ENCODE measurements at places on chromosomes 13 and 19.

DNA sequence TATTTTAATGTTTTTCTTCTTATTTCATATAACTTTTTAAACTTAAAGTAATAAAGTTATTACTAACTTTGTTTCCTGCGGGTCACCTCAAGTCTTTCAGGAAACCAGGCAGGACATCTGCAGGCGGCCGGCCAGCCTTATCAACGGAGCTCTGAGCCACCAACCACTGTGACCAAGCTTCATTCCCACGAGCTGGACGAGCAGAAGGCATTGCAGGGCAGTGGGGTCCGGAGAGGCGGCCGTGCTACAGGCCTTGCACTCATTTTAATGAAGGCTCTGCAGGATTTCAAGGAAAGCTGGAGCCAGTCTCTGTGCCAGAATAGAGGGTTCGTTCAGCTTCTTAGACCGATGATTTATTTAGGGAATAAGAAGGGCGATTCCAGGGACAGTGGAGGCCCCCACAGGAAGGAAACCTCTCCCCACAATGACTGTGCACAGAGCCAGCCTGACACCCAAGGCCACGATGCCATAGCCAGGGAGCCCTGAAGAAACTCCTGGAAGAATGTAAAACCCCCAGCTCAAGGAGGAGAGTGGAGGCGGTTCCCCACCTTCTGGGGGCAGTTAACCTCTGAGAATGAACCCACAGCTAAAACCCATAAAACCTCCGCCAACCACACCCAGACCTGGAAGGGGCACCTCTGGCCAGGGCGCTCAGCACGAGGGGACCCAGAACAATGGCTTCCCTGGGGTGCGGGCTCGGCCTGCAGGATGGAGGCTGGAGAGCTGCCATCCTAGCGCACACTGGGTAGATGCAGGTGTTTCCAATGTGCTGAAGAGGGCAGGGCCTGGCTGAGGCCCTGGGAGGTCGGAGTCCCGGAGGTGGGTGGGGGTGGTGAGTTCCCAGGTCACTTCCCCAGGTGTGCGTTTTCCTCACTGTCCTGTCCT, 75.0 kb downstream of the RASA3 start:
- no peak for DNase-seq

GRCh38 chr19:2584002-2584401, 108.1 kb downstream of the GADD45B start:
- no peak for DNase-seq

DNA sequence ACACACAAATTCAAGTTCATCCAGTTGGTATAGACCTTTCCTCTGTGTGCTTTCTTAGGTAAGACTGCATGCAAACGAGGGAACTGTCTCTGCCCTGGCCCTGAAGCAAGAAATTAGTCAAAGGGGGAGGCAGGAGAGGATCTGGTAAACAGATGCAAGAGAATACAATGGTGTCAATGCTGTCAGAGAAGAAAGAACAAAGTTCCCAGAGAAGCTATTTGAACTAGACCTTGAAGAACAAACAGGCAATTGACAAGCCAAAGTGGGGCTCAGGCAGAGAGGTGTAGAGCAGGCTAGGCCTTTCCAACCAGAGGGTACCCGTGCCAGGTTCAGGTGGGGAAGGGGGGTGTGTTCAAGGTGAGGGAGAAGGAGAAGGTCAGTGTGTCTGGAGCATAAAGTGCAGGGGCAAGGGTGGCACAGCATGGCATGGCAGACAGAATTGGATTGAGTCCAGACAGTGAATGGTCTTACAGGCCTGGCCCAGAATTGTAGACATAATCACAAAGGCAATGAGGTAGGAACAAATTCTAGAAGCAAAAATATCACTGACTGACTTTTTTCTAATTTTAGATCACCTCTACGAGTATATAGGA, 95.0 kb upstream of the STARD13 start:
- DNase-seq: no peak

DNA sequence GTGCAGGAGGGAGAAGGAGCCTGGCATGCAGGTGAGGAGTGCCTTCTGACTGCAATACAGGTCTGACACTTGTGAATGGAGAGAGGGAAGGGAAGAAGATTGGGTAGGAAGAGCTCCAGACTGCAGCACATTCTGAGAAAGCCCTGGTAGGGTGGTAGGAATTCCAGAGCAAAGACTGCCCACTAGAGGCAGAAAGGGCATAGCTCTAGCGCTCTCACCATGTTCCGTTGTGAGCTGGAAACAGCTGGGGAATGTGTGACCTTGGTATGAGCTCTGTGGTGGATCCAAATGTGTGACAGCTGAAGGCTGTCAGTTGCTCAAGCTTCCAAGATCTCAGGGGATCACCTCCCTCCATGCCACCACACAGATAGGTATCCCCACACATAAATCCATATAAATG, 2.9 kb upstream of the MTUS2 start:
- no peak for DNase-seq

- no peak for DNase-seq
These were observed 1228.9 kb upstream of the MIR17HG start for GRCh38 chr13:90118467-90119071.

DNA sequence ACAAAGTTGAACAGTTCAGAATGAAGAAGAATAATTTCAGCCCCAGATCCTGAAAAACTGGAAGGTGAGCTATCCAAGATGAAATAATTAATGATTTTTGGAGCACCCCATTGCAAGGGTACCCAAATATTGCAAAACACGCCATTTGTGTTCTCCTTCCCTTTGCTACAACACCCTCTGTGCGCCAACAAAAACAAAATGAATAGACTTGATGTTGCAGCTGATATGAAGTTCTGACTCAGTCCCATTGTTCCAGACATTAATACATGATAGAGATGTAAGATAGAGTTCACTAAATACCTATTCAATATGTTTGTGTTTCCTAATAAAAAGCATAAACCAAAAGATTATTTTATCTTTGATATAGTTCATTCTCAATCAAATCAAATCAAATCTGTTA, 287.5 kb upstream of the SOX21 start:
- DNase-seq: no peak

DNA sequence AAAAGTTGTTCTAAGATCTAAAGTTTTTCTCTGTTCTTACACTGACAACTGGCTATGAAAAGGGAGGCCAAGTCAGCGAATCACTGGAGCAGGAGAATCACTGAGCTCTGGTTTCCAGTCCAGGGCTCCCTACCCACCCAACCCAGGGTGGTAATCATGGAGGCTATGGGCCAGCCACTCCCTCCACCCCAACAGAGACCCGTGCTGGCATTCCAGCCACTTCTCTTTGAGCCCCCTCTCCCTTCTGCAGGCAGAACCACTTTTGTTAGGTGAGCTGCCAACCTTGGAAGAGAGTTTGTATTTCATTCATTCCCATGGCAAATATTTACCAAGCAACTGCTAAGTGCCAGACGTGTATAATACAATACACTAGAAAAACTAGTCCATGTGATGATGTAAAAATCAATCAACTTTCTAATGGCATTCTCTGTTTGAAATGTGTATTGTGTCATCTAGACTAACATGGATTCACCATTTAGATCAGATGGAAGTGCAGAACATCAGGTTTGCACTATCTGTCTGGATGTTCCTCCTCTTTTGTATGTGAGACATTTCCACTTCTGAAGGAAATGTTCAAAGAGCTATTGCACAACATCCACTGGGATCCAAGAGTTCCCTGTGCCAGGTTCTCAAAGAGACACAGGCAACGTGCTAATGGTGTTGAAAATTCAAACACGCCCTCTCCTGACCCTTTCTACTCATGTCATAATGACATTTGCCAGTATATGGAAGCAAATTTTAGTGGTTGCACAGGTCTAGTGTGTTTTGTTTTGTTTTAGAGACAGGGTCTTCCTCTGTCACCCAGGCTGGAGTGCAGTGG, 5.3 kb downstream of the MLNR start:
- no peak for DNase-seq

DNA sequence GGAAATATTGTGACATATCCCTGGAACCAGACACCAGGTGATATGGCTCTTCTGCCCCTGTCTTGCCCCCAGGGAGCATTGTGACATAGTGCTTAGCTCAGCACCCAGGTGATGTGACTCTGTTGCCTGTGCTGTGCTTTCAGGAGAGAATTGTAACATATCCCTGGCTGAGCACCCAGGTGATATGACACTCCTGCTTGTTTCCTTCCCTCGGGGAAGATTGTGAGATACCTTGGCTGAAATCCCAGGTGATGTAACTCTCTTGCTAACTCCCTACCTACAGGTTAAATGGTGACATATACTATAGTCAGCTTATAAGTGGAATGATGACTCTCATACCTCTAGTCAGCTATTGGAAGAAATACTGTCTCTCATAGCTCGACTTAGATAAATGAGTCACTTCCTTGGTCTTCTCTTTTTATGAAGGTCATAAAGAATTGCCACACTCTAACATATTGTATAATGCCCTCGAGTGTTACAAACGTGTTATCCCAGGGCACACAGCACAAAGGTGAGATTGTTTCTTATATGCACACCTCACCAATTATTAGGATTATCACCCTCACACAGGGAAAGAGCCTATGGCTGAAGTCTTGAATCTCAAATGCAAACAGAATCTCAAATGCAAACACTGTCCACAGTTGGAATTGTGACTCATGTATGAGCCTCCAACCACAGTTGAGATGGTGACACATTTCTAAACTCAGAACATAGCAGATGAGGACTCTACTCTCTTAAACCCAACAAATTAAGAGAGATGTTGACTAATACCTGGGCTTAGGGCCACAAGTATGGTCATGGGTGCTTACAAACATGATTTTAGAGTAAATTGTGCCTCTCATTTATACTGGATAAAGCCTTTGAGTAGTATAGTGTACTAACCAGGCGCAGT, 32.7 kb upstream of the ZNF254 start:
- no peak for DNase-seq

GRCh38 chr19:22622901-22623840, 11.0 kb upstream of the ZNF492 start:
- DNase-seq: no peak

- no peak for DNase-seq
These were observed 91.0 kb downstream of the NHLRC3 start for GRCh38 chr13:39129213-39129612.

DNA sequence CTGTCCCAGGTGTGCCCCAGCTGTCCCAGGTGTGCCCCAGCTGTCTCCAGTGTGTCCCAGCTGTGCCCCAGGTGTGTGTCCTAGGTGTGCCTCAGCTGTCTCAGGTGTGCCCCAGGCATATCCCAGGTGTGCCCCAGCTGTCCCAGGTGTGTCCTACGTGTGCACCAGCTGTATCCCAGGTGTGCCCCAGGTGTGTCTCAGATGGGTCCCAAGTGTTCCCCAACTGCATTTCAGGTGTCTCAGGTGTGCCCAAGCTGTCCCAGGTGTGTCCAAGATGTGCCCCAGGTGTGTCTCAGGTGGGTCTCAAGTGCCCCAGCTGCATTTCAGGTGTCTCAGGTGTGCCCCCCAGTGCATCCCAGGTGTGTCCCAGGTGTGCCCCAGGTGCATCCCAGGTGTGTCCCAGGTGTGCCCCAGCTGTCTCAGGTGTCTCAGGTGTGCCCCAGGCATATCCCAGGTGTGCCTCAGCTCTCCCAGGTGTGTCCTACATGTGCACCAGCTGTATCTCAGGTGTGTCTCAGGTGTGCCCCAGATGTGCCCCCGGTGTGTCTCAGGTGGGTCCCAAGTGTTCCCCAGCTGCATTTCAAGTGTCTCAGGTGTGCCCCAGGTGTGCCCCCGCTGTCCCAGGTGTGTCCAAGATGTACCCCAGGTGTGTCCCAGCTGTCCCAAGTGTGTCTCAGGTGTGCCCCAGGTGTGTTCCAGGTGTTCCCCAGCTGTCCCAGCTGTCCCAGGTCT, 1.3 kb upstream of the GRK1 start:
- no peak for DNase-seq

DNA sequence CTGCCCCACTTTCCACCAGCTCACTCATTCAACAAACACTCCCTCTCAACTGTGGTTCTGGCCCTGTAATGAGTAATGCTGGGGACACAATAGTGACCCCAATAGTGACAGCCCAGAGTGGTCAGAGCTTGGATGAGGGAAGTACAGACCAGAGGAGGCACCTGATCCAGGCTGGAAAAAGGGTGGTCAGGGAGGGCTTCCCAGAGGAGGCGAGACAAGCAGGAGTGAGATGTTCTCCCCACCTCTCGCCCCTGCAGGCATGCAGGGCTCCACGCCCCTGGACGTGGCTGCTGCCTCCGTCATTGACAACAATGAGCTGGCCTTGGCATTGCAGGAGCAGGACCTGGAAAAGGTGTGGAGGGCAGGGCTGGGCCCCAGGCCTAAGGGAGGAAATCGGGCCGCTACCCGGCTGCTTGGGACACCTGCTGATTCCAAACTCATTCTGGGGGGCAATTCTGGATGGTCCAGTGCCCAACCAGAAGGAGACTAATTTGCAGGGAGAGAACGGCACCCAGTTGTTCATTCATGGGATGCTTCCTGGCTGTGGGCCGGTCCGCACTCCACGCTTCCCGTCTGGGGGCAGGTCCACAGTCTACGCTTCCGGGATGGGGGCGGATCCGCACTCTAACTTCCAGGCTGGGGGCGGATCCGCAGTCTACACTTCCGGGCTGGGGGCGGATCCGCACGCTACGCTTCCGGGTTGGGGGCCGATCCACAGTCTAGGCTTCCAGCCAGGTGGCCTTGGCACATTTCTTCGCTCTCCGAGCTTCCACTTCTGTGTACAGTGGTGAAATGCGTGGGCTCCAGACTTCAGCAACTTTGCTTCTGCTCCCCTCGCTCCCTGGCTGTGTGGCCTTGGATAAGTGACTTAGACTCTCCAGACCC, 63.4 kb downstream of the RYR1 start:
- DNase-seq: no peak

DNA sequence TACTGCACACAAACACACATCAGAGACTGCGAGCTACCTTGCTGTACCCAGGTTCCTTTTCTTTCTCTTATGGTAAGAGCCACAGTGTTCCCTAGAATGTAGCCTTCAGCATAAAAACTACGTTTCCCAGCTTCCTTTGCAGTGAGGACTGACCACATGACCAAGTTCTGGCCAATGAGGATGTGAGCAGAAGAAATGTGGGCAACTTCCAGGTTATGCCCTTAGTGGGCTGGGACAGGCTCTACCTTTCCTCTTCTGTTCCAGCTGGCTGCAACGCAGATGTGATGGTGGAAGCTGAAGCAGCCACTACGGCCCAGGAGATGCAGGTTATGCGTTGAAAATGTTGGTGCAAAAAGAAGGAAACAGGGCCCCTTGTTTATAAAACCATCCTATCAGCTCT, 27.5 kb downstream of the VRK3 start:
- DNase-seq: no peak

DNA sequence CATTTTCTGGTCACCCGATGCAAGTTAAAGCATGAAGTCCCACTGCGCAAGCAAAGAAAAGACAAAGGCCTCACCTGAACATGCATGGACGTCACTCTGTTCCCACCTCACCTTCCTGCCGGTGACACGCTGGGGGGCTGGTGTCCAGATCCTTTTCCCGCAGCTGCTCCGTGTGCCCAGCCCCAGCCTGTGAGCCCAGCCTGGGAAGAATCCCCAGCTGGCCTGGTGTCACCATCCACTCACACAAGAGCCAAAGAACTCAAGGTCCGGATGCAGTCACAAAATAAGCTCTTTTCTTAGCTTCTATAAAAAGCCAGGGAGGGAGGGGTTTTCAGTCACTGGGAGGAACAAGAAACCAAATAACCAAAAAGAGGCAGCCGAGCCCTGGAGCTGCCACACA, 249.9 kb downstream of the COL4A1 start:
- no peak for DNase-seq

- DNase-seq: no peak
These were observed 982.6 kb upstream of the ATXN8OS start for GRCh38 chr13:69124996-69125395.

GRCh38 chr13:99299256-99299919, 7.8 kb downstream of the GPR183 start:
- DNase-seq: no peak

GRCh38 chr19:30222428-30222873, 149.7 kb upstream of the ZNF536 start:
- no peak for DNase-seq
